ENCODE measurements at places on chromosomes 4 and X.

DNA sequence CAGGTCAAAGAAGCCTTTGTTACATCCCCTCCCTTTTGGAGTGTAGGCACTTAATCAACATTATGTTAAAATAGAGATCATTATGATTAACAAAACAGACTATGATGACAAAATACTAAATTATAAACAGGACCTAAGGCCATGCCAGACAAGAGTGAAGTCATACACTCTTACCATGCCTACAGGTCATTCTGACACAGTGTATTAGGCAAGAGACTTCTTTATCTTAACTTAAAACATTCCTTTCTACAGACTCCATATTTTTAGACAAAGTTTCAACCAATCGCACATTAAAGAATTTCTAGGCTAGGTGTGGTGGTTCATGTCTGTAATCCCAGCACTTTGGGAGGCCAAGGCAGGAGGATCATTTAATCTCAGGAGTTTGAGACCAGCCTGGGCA, 128.6 kb upstream of the SLC34A2 start:
- no peak for DNase-seq

GRCh38 chr4:8275548-8275910, 6.0 kb downstream of the HTRA3 start:
- no peak for DNase-seq

- no peak for DNase-seq
Measured at GRCh38 chrX:42107495-42108488, 184.4 kb upstream of the CASK start.

DNA sequence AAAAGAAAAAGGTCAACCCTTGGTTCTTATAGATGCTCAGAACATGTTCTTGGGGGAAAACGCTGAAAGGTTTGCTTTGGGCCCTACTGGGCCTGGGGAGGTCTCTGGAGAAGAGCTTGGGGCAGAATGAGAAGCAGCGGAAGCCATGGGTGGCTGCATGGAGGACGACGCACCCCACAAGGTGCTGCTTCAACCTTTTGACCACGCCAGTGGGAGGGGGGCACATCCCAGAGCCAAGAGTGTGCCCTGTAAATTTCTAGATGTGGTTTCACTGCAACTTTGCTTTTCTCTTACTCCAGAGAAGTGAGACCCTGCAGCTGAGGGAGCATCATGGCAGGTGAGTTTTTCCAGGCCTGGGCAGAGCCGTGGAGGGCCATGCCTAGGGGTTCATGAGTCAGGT, 3.2 kb downstream of the PRRG3 start:
- DNase-seq: no peak

- no peak for DNase-seq
Measured at GRCh38 chr4:183960962-183961541, 55.9 kb downstream of the STOX2 start.

DNA sequence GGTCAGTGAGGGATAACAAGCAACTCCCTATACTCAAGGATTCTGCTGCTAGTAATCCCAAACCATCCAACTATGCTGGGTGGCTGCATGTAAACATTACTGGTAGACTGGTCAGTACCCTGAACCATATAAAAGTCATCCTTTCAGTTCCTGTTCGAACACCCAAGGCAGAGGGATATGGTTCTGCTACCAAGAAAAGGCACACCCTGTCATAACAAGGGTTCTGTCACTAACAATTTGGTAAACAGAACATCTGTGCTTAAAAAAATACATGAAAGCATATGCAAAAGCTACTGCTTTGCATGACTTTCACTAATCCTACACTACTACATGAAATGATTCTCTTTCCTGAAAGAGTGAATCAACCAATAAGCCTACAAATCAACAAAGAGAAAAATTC, 76.8 kb upstream of the MCF2 start:
- DNase-seq: no peak

GRCh38 chr4:82984459-82984858, 26.2 kb downstream of the LIN54 start:
- DNase-seq: no peak

DNA sequence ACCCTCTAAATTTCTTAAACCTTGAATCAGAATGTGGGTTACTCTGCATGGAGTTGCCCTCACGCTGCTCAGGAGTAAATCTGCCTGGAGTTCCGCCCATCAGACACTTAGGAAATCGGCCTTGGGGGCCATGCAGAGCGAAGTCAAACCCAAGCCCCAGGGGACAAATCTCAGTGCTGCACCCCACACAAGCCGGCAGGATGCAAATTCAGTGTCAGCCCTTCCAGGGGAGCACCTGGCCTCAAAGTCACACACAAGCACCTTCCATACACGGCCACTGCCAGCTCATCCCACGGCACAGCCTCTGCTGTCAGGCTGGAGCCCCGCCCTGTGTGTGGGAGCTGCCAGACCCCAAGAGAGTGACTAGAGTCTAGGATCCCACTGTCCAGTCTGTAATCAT, 27.4 kb downstream of the RNF212 start:
- no peak for DNase-seq
